ENCODE measurements at places on chromosomes 7 and 10.

DNA sequence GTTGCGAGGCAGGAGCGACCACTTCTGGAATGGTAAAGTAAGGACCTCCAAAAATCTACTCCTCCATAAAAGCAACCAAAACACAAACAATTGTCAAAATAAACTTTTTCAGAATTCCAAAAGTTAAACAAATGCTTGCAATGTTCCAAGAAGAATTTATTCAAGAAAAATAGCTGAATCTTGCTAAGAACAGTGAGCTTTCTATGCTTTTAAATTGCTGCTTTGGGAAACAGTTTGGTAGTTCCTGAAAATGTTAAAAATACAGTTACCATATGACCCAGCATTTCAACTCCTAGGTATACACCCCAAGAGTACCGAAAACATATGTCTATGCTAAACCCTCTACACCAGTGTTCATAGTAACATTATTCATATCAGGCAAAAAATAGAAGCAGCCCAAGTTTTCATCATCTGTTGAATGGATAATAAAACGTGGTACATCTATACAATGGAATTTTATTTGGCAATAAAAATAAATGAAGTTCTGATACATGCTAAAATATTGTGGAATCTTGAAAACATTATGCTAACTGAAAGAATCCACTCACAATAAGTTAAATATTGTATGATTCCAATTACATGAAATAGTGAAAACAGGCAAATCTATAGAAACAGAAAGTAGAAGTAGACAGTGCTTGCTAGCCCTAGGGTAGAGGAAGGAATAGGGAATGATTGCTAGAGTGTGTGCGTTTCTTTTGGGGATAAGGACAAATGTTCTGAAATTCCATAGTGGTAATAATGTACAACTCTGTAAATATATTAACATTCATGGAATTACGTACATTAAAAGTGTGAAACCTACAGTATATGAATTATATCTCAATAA is 57.0 kb downstream of the LRRN3 start:
- DNase-seq: no peak

GRCh38 chr10:26486990-26487850 is 49.1 kb downstream of the APBB1IP start:
- DNase-seq: no peak

DNA sequence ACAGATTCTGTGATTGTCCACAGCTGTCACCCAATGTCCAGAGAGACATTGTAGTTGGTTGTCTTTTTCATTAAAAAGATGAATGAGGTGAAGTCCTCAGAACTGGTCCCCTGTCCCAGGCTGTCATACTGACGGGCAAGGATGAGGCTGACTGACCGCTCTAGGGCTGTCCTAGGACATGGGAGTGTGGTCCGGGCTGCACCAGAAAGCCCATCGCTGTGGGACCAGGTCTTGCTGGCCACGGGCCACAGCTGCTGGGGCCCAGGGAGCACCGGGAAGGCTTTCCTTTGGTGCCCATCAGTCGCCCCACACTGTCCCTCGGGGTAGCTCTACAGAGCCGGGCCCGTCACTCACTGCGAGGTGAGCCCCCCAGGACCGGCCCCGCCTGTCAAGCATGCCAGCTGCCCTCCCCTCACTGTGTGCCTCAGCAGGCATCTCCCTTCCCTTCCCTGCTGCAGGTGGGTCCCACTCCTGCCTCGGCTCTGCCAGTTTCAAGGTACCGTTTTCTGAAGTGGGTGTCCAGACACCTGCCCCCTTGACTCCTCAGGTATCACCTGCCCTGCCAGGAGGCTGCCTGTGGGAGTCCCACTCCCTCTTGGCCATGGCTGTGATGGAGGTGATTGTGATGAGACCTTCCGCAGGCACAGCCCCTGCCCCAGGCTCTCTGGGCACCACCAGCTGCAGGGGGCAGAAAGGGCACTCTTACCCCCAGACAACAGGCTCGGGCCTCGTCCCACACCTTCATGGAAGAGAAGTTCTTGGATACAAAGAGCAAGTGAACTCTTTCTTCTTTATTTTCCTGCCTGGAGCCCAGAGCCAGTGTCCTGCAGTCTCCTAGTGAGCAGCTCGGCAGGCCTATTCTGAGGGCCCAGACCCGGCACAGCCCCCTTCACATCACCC is 21.7 kb downstream of the LRRC27 start:
- DNase-seq: no peak

- no peak for DNase-seq
Measured at GRCh38 chr10:59829601-59830000, 76.3 kb upstream of the MRLN start.

GRCh38 chr10:131706952-131707351 is 193.9 kb upstream of the PPP2R2D start:
- DNase-seq: no peak

GRCh38 chr10:96130326-96130995 is 364 bp downstream of the ZNF518A start:
- DNase-seq: peak; percentile 4

DNA sequence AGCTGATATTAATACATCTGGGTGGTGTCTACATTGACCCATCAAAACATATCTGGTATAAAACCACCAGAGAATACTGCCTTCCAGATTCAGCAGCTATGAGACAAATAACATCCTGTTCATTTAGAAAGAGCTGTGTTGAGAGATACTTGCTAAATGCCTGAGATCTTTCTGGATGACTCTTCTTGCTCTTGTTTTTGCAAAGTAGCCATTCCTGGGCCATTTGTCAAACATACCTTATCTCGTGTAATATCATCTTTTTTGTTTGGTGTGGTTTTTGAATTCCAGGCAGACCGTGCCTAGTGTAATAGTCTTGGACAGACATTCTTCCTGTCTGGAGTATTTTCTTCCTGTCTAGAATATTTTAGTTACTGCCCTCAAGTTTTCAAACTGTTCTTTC is 74.7 kb upstream of the PRR15 start:
- DNase-seq: no peak

DNA sequence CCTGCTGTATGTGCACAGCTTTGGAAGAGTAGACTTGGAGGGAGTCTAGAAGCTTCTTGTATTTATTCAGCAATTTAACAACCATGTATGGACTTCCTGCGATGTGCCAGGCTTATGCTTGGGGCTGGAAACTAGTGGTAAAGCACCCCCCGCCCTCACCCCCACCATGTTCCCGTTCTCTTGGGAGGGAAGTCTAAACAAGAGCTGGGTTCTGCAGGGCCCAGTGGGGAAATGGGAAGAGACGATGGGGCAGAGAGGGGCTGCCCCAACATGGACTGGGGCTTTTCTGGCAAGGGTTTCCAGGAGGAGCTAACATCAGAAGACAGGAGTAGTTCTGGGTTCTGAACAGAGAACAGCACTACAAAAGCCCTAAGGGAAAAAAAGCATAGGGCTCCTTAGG is 8.0 kb downstream of the RASSF4 start:
- no peak for DNase-seq

DNA sequence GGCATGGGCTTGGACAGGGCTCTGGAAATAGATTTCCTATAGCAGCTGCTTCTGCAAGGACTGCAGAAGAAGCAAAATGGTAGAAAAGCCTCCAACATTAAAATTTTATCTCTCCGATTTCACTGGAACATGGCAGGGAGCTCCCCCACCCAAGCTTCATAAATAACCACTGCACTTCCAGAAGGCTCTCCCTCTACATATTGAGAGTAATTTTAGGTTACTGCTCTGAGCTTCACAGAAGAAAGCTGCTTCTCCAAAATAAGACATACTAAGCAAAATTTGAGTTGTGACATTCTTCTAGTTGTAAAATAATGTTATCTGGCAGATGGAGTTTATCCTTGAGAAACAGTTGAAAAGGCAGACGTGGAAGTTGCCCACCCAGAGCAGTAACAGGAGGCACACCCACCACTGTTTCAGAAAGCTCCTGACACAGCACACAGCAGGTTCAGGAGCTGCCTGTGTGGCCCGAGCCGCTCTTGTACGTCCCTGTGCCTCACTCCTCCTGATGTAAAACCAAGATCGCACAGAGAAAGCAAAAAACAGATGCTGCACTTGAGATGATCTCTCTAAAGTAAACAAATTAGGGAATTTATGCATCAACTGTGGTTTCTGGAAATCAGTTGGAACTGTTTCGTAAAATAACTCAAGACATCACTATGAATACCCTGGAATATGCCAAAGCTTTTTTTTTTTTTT is 621.0 kb downstream of the PARD3 start:
- no peak for DNase-seq

DNA sequence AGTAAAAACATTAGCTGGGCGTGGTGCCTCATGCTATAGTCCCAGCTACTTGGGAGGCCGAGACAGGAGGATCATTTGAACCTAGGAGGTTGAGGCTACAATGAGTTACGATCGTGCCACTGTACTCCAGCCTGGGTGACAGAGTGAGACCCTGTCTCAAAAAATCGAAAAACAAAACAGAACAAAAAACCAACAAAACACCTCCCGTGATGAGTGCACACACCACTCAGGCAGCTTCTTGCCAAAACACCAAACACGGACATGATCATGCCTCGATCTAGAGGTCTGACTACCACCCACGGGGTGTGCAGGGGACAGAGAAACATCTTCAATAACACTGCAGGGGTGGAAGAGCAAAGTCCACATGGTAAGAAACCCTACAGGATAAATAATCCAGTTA is 44.4 kb downstream of the AMZ1 start:
- no peak for DNase-seq

DNA sequence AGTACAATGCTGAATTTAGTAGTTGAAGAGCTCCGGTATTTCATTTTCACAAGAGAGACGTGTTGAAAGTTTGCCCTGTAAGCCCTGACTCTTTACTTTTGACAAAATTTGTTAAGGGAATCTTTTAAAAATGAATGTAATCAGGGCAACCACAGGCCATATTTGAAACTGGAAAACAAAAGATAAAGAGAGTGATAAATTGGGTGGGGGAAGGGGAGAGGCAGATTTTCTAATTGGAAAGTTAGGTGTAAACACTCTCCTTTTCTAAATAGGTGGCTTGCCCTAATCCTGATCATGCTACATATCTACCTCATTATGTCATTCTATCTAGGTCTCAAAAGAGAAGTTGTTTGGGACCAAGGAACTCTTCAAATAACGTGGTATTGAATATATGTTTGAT is 90.7 kb downstream of the CABCOCO1 start:
- no peak for DNase-seq

DNA sequence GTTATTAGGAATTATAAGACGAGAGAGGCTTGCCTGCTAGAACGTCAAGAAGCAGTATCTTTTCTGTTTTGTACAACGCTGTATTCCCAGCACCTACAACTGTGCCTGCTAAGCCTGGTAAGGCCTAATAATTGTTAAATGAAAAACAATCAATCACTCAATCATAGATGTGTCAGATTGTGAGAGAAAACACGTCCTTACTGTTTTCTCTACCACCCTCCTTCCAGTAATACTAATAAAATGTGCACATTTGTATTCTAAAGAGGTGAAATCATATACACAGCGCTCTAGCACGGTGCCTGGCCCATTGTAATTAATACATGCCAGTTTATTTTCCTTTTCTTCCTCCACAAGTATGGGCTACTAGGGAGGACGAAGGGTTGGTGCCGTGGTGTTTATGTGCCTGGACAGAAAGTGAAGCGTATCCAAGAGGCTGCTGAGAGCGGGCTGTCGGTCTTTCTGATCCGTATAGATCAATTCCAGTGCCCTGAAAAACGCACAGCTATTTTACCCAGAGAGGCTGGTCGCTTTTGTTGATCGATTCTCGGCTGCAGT is 1.5 kb upstream of the AUTS2 start:
- no peak for DNase-seq

GRCh38 chr7:106568002-106568679 is 92.8 kb downstream of the CCDC71L start:
- no peak for DNase-seq

DNA sequence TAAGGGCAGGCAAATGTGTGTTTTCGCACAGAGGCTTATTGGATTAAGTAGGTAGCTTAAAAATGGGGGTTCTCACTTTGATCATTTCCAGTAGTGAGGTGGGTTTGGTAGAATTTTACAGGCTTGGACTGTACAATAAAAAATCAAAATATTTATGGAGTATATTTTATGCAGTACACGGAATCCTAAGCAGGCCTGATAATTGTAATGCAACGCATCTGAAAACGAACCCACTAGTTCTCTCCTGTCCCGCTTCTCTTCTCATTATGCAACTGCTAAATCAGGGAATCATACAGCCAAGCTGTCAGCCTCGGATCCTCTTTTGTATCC is 377 bp upstream of the POLR1F start:
- no peak for DNase-seq

DNA sequence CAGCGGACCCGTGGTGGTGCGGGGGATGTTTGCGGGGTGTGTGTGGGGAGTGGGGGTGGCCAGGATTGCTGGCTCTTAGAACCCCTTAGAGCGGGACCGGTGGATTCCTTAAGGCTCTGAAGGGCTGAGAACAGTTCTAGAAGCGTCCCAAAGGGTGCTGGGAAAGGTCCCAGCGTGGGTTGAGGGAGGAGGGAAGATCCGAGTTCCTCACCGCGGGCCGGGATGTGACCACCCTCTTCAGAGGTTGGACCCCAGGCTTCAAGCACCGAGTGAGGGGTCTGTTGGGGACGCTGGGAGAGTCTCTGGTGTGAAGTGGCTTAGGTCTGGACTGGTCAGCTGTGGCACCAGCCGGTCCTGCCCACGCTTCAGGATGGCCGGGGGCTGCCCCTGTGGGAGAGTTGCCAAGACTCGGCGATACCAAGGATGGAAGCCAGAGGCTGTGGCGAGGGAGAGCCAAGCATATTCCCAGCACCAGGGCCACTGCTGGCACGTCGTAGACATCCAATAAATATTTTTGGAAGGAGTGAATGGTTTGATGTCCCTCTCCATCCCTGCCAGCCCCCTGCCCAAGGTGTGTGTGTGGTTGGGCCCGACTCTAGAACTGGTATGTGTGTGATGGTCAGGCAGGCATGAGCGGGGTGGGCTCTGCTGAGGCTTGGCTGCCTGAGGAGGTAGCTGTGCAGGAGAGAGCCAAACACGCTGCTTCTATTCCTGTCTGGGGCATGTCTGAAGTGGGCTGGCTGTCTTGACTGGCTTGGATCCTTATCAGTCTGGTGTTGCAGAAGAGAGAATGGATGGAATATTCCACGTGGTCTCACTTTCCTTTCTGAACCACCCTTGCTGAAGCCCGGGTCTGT is 19.2 kb downstream of the ZNF775 start:
- no peak for DNase-seq

- DNase-seq: no peak
Measured at GRCh38 chr7:455110-455928, 64.3 kb downstream of the PDGFA start.

DNA sequence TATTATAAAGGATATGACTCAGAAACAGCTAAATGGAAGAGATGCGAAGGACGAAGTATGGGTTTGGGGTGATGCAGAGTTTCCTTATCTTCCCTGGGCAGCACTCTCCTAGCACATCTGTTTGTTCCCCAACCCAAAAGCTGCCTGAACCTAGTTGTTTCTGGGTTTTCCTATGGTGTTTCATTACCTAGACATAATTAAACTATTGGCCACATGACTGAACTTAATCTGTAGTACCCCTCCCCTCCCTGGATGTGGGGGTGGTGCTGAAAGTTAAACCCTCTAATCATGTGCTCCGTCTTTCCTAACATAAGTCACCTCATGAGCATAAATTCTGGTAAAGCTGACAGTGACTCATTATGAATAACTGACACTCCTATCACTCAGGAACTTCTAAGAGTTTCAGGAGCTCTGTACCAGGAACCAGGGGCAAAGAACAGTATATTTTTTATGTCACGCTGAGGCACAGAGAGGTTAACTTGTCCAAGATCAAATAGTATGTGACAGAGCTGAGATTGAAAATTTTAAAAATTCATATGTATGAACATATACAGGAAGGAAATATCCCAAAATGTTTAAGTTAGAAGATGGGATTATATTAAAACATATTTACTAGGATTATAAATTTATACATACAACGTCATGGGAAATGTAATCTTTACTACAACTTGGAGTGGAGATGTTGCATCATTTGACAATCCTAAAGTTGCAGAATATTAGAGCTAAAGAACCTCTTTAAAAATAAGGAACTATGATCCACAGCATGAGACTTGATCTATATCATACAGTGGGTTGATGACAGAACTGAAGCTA is 4.8 kb downstream of the STRIP2 start:
- DNase-seq: no peak
